SK-N-SH (cell line): ENCODE measurements at places on chromosomes 3 and 15.

- H3K36me3 ChIP-seq, result peaks cover 64% of the 10 kb centered on the region; the same call in 1 of the 2 replicates
- no peak overlapping the region for H3K4me3 ChIP-seq
- DNase-seq, result no peak
- H3K27me3 ChIP-seq, result no peaks in the 10 kb centered on the region
- H3K27ac ChIP-seq, result no peak overlapping the region
Observed at GRCh38 chr15:43881245-43881644, 54.4 kb downstream of the WDR76 start.

DNA sequence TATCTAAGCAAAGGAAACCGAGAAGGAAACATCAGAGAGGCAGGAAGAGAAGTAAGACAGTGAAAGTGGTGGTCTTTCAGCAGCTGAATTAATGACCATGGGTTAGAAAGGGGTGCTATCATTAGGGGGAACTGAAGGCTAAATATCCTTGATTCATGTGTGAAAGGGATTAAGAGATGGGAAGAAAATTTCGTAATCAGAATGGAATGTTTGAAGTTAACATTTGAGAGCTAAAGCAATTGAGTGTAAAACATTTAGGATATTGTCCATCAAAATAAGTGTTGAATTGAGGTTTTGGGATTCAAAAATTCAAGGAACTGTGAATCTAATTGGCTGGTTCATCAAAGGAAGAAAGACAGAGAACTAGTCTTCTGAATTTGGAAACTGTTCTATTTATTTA lies 4.1 kb upstream of the ECT2 start:
- H3K36me3 ChIP-seq, result no peaks in the 10 kb centered on the region
- H3K4me3 ChIP-seq, result no peak overlapping the region
- H3K27me3 ChIP-seq, result no peaks in the 10 kb centered on the region
- no peak for DNase-seq
- H3K27ac ChIP-seq, result no peak overlapping the region

DNA sequence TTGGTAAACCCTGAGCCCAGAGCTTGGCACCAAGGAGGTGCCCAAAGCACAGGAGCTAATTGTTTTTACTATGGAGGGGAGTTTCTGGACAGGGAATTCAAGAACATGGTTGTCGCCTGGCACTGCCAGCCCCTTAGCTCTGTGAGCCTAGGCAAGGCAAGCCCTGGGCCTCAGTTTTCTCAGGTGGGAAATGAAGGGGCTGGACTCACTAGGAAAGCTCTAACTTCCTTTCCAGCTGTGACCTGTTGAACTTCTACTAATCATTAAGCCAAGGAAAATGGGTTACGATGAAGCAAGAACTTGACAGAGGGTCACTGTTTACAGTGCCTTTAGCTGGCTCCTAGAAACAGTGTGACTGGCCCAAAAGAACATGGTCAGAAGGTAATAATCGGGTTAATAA lies 277.2 kb downstream of the SHQ1 start:
- H3K36me3 ChIP-seq, result no peaks in the 10 kb centered on the region
- H3K4me3 ChIP-seq, result no peak overlapping the region
- no peak for DNase-seq
- H3K27ac ChIP-seq, result no peak overlapping the region
- H3K27me3 ChIP-seq, result no peaks in the 10 kb centered on the region
- H3K4me1 ChIP-seq, result no peaks in the 10 kb centered on the region

DNA sequence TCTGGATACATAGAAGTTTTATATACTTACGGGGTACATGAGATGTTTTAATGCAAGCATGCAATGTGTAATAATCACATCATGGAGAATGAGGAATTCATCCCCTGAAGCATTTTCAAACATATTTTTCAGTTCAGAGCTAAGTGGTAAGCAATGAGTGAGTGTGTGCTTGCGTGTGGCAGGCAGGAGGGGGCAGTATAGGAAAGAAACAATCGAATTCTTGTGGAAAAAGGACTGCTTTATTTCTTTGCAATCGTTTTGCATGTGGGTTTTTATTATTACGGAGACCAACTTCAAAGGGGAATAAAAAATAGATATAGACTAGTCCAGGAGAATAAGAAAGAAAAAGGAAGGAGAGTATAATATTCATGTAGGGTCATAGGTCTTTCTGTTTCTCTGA lies 271.6 kb downstream of the CHL1 start:
- H3K4me1 ChIP-seq, result no peaks in the 10 kb centered on the region
- no peak overlapping the region for H3K27ac ChIP-seq
- no peak overlapping the region; the same call in 1 of the 2 replicates for H3K4me3 ChIP-seq
- no peaks in the 10 kb centered on the region for H3K36me3 ChIP-seq
- DNase-seq, result no peak

GRCh38 chr3:145457825-145458552 lies 703.0 kb downstream of the PLOD2 start:
- H3K27me3 ChIP-seq, result no peaks in the 10 kb centered on the region
- no peaks in the 10 kb centered on the region for H3K36me3 ChIP-seq
- no peaks in the 10 kb centered on the region for H3K4me1 ChIP-seq
- H3K4me3 ChIP-seq, result no peak overlapping the region
- no peak for DNase-seq

DNA sequence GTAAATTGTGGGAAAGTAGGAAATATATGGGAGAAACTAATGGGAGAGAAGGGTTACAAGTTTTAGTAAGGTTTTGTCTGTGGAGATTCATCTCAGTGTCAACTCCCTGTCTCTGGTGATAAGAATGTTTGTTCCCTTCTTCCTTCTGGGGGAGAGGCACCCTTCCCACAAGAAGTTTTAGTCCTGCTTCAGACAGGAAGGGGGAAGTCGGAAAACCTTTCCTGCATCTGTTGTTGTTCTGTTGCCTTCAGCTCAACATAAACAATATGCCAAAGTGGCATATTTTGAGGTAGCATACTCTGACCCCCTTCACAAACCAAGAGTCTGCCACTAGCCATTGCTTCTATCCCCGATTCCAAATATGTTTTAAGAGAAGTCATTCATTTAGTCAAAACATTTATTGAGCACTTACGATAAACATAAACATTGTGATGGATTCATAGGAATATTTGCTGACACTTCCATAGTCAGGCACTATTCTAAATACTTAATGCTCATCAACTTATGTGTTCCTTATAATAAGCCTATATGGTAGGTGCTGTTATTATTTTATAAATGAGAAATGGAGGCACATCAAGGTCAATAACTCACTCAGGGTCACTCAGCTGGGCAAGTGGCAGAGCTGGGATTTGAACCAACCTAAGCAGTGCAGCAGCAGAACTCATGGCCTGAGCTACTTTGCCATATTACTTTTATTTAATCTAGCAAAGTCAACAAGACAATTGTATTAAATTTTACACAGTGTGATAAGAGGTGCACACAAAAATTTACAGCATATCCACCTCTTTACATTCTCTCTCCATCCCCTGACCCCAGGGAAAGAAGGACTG lies 34.2 kb upstream of the TIMP4 start:
- peak overlapping the region; percentile 91 for H3K27ac ChIP-seq
- no peaks in the 10 kb centered on the region for H3K36me3 ChIP-seq
- peaks cover 34% of the 10 kb centered on the region for H3K4me1 ChIP-seq
- no peak overlapping the region for H3K4me3 ChIP-seq

DNA sequence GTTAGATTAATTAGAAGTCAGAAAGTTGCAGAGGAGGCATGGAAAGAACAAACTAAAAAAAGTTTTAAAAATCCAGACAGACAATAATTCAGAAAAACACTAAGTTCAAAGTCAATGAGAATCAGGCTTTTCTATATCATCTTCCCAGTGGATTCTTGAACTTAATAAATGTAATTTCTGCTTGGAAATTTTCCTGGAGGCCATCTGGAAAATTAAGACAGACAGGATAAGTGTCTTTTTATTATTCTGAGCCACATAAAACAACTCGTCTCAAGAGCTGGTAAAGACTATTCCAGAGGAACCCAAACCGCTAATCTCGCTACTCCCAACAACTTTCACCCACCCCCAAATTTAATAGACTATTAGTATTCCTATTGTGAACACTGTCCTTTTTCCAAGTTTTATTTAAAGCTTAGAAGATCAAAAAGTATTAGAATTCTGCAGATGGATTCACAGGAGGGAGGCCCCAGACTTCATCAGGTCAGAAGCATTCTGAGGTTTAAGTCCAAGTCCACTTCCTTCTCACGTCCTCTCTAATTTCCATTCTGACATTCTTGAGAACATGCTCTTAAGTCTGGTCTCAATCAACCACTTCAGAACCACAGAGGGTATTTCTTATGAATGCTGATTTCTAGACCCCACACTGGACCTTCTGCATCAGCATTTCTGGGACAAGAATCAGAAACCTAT lies 61.3 kb downstream of the ERC2 start:
- H3K27ac ChIP-seq, result no peak overlapping the region
- no peak for DNase-seq
- H3K4me1 ChIP-seq, result no peaks in the 10 kb centered on the region
- no peaks in the 10 kb centered on the region for H3K27me3 ChIP-seq
- no peak overlapping the region for H3K4me3 ChIP-seq

DNA sequence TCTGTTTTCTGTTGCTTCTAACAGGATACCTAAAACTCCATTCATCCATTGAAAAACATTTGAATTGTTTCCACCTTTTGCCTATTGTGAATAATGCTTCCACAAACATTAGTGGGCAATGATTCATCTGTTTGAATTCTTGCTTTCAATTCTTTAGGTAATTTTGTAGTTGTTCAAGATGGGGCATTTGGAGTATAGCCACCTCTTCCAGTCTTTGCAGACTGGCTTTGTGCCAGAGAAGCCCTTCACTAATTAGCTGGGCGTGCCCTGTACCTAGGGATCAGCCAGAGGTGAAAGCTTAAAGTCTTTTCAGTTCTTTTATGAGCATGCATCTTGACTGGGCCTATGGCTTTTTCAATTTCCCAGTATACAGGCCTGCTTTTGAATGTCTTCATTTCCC lies 10.9 kb downstream of the RTP1 start:
- no peak overlapping the region for H3K4me3 ChIP-seq
- no peak overlapping the region for H3K27ac ChIP-seq
- DNase-seq, result no peak
- H3K27me3 ChIP-seq, result peaks cover 21% of the 10 kb centered on the region; the same call in 1 of the 2 replicates
- no peaks in the 10 kb centered on the region for H3K36me3 ChIP-seq
